ENCODE measurements at places on chromosomes 6 and 20.

- no peak for DNase-seq
Observed at GRCh38 chr6:136644597-136644952, 94.4 kb upstream of the MAP7 start.

GRCh38 chr20:62496568-62497218 lies 20.9 kb upstream of the GATA5 start:
- no peak for DNase-seq

GRCh38 chr20:40339661-40340449 lies 349.2 kb downstream of the MAFB start:
- DNase-seq, result no peak

DNA sequence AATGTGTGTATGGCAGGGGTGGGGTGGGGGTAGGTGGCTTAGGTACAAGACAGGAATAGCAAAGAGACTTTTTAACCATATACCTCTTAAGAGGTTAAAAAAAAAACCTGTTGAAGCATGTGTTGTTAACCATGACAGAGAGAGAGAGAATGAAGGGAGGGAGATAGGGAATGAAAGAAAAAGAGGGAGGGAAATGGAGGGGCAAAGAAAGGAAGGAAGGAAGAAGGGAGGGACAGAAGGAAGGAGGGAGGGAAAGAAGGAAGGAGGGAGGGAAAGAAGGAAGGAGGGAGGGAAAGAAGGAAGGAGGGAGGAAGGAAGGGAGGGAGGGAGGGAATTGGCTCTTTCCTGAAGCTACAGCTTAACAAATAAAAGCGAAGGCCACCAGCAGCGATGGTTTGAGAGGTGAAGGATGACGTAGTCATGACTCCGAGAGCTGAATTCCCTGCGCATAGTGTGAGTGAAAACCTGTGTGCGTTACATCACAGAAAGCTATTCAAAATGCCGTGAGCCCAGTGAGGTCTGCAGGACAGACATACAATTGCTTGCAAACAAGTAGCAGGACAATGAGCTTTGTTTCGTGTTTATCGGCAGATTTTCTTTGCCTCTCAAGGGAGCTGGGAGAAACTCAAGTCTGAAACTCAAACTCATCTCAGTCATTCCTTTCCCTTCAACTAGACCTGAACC lies 88.6 kb upstream of the NEDD9 start:
- DNase-seq, result no peak

GRCh38 chr20:10670501-10671220 lies 3.1 kb downstream of the JAG1 start:
- no peak for DNase-seq

DNA sequence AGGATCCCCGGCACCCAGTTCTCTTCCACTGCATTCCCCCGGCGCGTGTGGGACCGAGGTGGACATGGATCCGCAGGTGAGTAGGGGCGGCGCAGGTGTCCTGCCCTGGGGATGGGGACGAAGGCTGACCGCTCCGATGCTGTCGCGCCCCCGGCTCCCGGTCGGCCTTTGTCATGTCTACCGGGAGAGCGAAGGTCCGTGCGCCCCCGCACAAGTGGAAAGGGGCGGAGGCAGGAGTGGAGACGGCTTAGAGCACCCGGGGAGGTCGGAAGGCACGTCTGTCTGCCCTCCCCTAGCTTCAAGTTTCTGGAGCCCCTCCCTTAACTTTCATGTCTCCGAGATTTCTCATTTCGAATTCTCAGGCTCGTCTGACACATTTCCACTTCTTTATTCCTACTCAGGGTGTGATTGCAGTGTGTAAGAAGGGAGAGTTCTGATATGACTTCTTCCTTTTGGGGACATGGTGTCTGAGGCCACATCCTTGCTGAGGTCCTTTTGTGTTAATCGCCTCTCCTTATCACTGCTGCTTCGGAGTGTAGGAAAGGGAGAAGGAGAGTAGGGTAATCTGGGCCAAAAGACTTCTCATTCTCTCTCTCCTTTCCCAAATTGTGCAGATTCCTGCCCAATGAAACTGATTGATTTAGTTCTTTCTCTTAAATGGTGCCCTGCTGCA lies 435 bp downstream of the KIFC1 start:
- no peak for DNase-seq

DNA sequence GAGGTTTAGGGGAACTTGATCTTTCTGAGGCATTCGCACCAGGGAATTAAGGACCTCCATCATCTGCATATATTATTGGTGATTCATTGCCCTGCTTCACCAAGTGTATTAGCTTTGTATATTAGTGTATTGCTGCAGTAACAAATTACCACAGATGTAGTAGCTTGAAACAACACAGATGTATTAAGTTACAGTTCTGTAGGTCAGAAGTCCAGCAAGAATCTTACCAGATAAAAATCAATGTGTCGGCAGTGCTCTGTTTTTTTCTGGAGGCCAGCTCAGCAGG lies 65.8 kb downstream of the HMGN3 start:
- DNase-seq, result no peak

- no peak for DNase-seq
Observed at GRCh38 chr20:34621383-34622367, 55.2 kb downstream of the PIGU start.

GRCh38 chr6:81865712-81866111 lies 113.2 kb upstream of the TENT5A start:
- no peak for DNase-seq

DNA sequence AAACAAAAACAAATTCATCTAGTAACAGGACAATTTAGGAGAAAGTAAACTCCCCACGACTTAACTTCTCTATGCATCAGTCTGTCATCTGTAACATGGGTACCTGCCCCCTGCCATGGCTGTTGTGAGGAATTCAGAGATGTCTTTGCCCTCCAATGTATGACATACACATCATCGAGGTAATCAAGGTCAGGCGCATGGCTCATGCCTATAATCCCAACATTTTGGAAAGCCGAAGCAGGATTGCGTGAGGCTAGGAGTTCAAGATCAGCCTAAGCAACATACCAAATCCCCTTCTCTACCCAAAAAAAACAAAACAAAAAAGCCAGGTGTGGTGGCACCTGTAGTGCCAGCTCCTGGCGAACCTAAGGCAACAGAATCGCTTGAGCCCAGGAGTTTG lies 9.0 kb downstream of the EEF1A1 start:
- DNase-seq, result no peak

GRCh38 chr6:125931733-125932450 lies 24.7 kb upstream of the HINT3 start:
- DNase-seq, result no peak

- DNase-seq, result no peak
Observed at GRCh38 chr6:157198425-157199279, 124.7 kb downstream of the TMEM242 start.

DNA sequence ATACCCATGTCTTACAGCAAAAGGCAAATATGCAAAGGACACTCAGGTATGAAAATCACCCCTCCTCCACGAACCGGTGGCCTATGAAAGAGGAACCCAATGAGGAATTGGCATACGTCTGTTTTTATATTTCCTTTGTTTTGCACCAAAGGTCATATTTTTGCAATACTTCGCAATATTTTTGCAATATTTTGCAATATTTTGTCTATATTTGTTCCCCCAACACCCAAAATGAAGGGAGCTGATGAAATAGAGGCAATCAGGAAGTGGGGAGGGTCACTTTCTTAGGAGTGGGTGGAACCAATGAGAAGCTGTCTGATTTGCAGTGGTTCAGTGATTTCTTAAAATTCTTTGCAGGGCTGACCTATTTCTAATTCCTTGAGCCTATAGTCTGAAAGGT lies 296.8 kb upstream of the TSHZ2 start:
- DNase-seq, result no peak

DNA sequence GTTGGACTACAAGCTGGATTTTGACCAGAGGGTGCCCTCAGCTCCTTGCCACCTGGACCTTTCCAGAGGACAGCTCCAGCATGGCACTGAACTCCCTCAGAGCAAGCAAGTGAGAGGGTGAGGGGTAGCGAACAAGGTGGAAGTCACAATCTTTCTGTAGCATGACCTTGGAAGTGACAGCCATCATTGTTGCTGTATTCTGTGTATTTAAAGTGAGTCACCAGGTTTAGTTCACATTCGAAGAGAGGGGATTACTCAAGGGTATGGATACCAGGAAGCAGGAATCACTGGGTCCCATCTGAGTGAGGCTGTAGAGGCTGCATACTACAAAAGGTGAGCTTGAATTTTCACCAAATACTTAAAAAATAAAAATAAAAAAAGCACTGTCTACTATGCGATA lies 280.0 kb upstream of the SPTLC3 start:
- DNase-seq, result no peak

DNA sequence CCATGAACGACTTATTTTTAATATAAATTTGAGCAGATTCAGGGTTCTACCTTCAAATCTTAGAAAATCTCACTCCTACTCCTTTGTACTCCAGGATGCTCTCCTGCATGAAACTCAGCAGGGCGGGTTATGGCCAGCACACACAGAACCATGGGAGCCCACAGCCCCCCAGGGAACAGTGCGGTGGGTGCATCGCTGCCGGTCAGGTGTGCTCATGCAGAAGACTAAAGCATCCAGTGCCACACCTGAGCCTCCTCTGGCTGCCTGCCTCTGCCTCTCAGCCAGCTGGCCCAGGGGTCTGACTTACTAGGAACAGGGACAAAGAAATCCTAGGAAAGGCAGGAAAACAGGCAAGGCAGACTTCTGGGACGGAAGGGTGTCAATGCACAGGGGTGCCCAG lies 31.8 kb downstream of the EZR start:
- DNase-seq, result no peak

DNA sequence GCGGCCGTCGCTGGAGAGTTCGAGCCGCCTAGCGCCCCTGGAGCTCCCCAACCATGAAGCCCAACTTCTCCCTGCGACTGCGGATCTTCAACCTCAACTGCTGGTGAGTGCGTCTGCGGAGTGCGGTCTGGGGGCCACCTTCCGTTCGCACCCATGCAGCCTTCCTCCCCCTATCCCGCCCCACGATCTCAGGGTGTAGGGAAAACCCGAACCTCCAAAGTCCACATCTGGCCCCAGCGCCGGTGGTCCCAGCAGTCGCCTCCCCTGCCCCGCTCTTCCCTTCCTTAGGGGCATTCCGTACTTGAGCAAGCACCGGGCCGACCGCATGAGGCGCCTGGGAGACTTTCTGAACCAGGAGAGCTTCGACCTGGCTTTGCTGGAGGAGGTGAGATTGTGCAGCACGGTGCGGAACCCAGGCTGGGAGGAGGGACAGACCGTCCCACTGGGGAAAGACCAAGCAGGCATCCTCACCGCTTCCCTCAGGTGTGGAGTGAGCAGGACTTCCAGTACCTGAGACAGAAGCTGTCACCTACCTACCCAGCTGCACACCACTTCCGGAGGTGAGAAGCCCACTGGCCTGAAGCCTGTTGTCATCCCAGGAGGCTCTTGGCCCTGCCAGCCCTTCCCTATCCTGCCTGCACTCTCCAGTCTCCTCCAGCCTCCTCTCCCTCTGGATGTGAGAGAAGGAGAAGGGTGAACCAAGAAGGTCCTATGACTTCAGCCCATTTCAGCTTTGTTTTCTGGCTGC lies 719 bp downstream of the SMPD2 start:
- no peak for DNase-seq

GRCh38 chr6:44012078-44012493 lies 115.2 kb downstream of the MRPL14 start:
- DNase-seq, result no peak

DNA sequence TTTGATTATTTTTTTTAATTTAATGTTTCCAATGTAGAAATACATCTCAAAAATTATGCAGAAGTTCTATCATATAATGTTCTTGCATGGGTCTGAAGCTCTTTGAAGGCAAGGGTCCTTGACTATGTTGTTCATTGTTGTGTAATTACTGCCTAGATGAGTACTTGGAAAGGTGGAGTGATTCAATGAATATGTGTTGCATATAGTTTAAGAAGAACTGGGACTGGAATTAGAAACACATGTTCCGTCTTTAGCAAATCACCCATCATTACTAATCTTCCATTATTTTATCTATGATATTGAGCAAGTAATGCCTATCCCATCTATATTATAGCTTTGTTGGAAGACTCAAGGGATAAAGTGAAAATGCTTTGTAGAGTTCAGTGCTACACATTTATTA lies 147.3 kb downstream of the LAMA2 start:
- no peak for DNase-seq

DNA sequence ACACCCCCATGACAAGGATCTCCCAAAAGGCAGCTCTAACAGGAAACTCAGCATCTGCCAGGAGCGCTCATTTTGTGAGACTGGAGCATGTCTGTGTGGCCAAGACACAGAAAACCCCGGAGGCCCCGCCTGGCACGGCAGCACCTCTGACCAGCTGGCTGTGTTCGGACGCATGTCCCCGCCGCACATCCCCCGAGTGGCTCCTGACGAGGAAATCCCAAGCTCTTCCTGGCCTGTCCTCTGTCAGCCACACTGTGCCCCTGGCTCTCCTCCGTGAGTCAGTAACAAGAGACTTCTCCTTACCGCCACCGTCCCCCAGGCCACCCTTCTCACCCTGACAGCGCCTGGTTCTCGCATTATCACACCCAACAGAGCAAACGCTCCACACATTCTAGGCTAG lies 14.4 kb downstream of the SLC2A4RG start:
- DNase-seq, result no peak

DNA sequence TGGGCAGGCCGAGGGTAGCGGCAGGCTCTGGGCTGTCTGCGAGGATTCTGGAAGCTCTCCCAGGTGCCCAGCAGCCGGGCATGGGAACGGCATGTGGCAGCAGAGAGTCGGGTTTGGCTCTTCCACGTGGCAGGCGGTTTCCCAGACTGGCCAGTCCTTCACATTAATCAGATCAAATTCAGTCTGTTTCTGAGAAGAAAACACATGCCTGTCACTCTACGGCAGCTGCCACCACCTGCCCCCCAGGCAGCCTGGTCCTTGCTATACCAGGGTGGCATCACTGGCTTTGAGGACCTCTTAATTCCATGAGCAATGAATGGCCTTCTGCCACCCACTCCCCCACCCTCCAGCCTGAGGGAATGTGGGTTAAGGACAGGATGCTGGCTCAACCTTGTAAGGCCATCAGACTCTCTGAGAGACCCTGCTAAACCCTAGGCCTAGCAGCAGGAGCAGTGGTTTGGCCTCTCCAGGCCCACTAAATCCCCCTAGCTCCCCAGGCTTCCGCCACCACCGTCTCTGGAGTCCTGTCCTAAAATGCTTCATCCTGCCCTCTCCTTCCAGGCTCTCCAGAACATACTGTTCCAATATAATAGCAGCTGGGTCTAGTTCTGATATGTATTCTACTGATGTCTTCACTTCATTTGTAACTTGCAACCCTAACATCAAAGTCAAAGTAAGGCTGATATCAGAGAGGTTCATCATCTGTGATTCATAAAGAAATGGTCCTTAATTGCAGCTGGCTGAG lies 47.8 kb downstream of the PLCG1 start:
- DNase-seq, result no peak

- DNase-seq, result no peak
Observed at GRCh38 chr20:59195316-59195993, 31.8 kb downstream of the ZNF831 start.

DNA sequence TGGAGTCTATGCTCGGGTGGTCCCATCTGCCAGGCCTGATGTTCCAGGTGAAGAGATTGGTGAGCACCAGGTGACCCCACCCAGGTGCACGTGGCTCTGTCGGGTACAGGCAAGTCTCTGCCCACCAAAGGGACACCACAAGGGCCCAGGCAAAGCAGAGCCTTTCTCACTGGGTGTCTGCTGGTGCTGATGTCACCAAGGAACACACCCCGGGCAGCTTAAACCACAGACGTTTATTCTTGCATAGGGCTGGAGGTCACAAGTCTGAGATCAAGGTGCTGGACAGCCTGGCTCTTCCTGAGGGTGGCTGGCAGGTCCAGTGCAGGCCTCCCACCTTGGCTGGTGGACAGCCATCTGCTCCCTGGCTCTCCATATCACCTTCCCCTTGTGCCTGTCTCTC lies 100.7 kb upstream of the CD93 start:
- no peak for DNase-seq
